ENCODE measurements at places on chromosomes 7 and 10.
A peak's percentile ranks its signal among the peaks of the same experiment; 100 is the strongest.

DNA sequence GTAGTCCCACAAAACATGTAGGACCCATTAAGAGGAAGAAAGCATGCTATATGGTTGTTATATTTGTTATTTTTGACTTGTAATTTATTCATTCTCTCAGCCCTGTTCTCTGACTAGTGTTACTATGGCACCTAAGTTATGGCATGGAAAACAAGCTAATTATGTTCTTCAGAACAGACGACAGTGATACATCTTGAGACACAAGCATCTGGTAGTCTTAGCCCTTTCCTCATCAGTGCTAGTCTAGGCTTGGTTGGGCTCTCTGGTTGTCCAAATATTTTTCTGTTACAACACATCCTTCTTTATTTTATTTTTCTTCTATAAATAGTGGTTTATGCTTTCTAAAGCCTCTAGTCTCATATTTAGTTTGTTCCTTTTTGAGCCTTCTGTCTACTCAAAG lies 308.3 kb upstream of the KAT6B start:
- no peak for DNase-seq

DNA sequence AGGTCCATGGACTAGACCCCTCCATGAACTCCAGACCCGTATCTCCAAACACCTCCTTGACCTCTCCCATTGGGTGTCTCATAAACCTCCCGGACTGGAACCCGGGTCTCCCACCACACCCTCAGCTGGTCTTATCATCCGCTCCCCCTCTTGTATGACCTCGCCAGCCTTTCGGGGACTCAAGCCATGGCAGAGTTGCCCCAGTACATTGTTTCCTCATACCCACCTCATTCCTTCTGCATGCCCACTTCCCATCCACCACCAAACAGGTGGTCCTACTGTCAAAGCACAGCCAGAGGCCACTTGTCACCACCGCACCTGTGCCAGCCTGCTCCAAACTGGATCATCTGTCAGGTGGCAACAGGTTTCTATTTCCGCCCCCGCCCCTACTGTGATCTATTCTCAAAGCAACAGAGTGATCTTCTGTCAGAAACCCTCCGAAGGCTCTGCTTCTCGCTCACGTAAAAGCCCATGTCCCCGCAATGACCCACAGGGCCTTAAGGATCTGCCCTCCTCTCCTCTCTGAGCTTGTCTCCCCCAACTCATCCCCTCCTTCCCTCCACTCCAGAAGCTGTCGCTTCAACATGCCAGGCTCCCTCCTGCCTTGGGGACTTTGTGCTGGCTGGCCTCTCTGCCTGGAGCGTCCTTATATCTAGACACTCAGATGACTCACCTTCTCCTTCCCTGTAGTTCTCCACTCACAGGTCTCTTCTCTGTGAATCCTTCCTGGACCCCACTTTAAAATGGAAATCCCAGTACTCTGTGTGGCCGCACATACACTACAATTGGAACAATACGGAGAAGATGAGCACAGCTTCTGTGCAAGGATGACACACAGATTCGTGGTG lies 22.8 kb upstream of the PRKAG2 start:
- no peak for DNase-seq

DNA sequence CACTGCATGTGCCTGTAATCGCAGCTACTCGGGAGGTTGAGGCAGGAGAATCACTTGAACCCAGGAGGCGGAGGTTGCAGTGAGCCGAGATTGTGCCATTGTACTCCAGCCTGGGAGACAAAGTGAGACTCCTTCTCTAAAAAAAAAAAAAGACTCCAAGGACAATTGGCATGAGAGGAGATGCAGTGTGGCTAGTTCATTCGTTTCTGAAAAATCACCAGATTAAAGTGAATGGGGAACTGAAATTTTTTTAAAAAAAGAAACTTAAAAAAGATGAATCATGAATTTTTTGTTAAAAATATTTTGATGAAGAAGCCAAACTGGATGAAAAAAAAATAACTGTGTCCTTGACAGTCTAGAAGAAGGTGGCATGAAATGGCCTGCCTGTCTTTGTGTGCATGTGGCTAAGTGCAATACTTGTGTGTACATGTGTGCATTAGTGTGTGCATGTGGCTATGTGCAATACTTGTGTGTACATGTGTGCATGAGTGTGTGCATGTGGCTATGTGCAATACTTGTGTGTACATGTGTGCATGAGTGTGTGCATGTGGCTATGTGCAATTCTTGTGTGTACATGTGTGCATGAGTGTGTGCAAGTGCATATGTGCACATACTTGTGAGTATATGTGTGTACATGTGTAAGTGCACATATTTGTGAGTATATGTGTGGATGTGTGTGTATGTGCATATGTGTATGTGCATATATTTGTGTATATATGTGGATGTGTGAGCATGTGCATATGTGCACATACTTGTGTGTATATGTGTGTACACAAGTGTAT lies 391.7 kb upstream of the KLF6 start:
- DNase-seq, result no peak

- DNase-seq, result peak; percentile 46
These were observed 20.2 kb downstream of the PDCD11 start for GRCh38 chr10:103416436-103417147.

- no peak for DNase-seq
These were observed 2.0 kb downstream of the EN2 start for GRCh38 chr7:155459700-155460461.

- DNase-seq, result no peak
These were observed 18.1 kb upstream of the CAMK2G start for GRCh38 chr10:73892310-73893030.

Measured in GM04504 (cell line).